GM20000 (cell line): ENCODE measurements at places on chromosomes 4 and X.

DNA sequence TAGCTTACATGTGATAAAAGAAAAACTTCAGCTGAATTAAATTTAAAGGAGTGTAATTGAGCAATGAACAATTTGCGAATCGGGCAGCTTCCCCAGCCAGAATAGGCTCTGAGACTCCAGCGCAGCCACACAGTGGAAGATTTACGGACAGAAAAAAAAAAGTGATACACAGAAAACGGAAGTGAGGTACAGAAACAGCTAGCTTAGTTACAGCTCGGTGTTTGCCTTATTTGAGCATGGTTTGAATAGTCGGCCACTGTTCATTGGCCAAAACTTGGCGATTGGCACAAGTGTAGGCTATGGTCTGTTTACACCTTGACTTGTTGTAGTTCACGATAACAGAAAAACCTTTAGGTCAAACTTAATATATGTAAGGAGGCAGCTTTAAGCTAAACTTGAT lies 16.7 kb upstream of the SUPT20HL1 start:
- DNase-seq: peak; percentile 6

GRCh38 chrX:47278691-47279090 lies 45.9 kb downstream of the USP11 start:
- no peak for DNase-seq

- DNase-seq: no peak
These were observed 361.1 kb downstream of the MID1IP1 start for GRCh38 chrX:39162322-39162735.

DNA sequence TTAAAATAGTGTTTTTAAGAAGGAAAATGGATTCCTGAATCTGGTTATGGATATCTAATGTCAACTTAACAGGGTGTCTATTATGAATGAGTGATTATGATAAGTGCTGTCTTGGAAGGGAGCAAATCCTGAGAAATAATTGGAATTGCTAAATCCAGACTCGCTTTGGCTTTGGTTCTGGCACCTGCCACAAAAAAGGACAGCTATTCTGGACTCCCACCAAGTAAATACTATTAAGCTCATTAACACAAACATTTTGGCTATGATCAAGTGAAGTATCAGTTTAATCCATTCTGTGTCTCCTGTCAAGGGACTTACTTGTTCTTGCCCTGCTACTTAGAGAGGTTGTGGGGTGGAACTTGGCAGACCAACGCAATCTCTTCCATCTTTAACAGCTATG lies 403.7 kb downstream of the CENPC start:
- no peak for DNase-seq

- no peak for DNase-seq
These were observed 311.4 kb upstream of the NDST4 start for GRCh38 chr4:115424852-115425251.

- no peak for DNase-seq
These were observed 12.9 kb upstream of the CENPVL1 start for GRCh38 chrX:51697397-51697796.

DNA sequence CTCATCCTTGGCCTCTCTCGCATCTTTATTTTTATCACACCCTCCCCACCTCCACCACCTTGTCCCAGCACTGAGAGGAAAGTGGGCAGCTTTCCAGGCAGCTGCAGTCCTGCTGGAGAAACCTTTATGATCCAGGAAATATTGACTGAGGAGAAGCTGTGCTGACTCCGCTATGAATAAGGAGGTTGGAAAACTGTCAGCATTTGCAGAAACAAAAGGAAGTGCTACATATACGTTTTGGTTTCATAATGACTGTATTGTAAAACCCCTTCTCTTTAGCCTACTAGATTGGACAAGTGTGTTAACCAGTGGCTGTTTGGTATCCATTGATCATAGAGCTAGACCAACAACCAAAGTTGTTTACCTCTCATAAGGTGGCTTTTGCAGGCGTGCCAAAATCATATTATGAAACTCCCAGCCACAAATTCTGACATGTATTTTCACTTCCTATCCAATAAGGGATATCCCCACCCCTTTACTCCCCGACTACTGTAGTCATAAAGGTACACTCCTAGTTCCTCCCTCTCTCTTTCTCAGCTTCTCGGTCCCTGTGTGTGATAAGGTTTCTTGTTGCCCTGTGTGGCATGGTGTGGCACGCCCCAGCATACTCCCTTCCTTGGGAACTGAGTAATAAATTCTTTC lies 88.4 kb downstream of the GPR143 start:
- DNase-seq: peak; percentile 70

- no peak for DNase-seq
These were observed 43.3 kb downstream of the FGFBP1 start for GRCh38 chr4:15894921-15895916.

GRCh38 chrX:3154386-3154975 lies 113.2 kb downstream of the ARSF start:
- no peak for DNase-seq

DNA sequence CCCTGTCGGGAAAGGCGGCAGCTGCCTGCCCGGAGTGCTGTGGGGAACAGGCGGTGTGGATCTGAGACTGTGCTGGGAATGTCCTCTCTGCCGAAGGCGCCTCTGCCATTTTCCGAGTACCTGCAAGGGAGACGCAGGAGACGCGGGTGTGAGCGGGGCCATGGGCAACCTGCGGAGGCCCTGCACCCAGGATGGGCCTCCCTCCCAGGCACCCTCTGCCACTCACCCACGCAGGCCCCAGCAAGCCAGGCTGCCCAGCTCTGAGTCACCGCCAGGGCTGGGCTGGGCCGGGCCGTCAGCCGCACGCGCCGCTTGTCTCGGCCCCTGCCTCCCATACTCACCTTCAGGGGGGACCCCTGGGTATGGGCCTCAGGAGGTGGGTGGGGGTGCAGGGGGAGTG lies 3.5 kb upstream of the FGFR3 start:
- DNase-seq: no peak

GRCh38 chrX:30713061-30713525 lies 59.9 kb downstream of the GK start:
- DNase-seq: peak; percentile 55

DNA sequence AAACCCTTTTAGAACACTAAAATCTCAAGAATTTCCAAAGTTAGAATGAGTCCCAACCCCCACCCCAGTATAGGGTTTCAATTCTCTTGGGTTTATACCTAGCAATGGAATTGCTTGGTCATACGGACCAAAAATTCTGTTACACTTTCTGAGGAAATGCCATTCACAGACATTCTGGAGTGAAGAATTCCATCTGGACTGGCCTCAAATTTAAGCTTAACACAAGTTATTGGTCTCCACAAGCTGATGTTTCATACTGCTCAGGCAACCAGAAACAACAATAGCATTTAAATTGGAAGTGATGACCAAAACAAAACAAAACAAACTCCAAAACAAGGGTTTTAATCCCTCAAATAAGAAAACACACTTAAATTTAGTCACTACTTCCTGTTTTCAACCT lies 51.1 kb downstream of the GPC4 start:
- DNase-seq: no peak

DNA sequence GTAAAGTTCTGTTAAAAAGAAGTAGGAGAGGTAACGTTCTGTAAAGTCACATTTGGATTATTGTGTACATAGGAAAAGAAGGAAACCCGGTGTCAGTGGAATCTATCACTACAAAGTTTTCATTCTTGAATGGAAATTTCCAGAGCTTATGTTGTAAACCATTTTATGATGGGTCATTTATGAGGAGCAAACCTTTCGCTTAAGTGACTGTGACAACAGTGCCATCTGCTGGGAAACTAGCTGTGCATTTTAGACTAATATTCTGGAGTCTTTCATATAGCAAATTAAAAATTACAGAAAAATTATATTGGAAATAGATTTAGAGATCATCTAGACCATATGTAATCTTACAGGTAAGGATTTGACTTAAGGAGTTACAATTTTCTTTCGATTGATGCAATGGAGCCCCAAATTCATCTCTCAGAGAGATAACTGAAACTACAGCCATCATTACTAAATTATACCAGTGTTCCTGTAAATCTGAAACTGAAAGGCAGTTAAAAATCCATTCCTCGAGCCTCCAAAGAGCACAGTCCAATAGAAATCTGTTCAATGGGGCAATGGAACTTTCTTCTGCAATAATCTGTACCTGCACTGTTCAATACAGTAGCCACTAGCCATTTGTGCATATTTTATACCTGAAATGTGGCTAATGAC lies 26.9 kb downstream of the ASB9 start:
- DNase-seq: peak; percentile 52

- no peak for DNase-seq
These were observed 27.0 kb upstream of the ZNF280C start for GRCh38 chrX:130295519-130296296.

GRCh38 chr4:110472583-110473329 lies 3.2 kb upstream of the ENPEP start:
- no peak for DNase-seq

DNA sequence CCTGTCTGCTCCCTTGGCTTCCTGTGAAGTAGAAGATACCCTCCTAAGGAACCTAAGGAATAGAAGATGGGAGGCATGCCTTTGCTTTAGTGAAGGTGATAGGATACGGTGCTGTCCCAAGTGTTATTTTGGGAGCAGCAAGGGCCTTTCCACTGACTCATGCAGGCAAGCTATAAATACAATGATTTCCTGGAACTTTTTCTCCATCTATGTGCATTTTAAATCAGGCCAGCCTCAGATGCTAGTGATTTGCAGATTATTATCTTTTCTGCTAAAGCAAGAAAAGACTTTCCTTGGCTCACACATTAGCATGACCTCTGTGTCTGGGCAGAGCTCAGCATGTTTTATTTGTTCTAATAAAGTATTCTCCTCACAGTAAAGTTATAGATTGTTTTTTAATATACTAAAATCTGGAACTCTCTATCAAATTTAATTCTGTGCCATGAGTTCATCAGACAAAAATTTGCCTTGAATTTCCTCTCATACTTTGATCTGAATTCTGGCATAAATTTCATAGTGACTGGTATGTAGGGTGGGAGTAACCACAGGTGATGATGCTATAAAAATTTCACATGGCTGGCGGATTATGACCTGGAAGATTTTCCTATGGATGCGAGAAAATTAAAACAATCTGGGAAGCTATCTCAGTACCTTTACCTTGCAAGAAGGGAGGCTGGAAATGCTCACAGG lies 131.7 kb downstream of the REPS2 start:
- no peak for DNase-seq
